ENCODE measurements at places on chromosomes 1 and 21. TPM values are rescaled to one million over a fixed set of nuclear protein-coding genes. Genes with fewer than 3 reads are reported as not detected.

Gene PLEKHG5
- 2.8 TPM for total RNA-seq

Gene MTX1
- total RNA-seq = 63.3 TPM

Gene PRRX1
- total RNA-seq = 370 TPM

Gene NBPF10
- total RNA-seq = 0.86 TPM
